ENCODE measurements at places on chromosomes 1 and 21. TPM values are rescaled to one million over a fixed set of nuclear protein-coding genes. Genes with fewer than 3 reads are reported as not detected.
A peak's percentile ranks its signal among the peaks of the same experiment; 100 is the strongest.

DNA sequence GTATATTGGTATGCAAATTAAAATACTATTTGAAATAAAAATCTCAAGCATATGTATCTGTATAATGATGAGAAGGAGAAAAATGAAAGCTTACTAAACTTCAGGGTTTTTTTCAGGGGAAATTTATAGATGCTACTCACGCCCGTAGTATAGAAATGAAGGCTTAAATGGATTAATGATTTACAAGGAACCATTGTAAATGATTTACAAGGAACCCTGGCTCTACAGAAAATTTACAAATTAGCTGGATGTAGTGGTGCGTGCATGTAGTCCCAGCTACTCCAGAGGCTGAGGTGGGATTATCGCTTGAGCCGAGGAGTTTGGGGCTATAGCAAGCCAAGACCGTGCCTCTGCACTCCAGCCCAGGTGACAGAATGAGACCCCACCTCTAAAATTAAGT lies 150.5 kb downstream of the PCBP3 start:
- no peak overlapping the region for H3K27ac ChIP-seq
- DNase-seq = no peak
- H3K4me1 ChIP-seq = no peaks in the 10 kb centered on the region
- no peaks in the 10 kb centered on the region for H3K36me3 ChIP-seq
- peaks cover 1% of the 10 kb centered on the region for H3K27me3 ChIP-seq

GRCh38 chr21:25456672-25457071 lies 150.6 kb downstream of the MRPL39 start:
- DNase-seq = no peak
- peak overlapping the region; percentile 35 for H3K4me3 ChIP-seq
- peaks cover 61% of the 10 kb centered on the region for H3K4me1 ChIP-seq
- no peaks in the 10 kb centered on the region for H3K27me3 ChIP-seq

DNA sequence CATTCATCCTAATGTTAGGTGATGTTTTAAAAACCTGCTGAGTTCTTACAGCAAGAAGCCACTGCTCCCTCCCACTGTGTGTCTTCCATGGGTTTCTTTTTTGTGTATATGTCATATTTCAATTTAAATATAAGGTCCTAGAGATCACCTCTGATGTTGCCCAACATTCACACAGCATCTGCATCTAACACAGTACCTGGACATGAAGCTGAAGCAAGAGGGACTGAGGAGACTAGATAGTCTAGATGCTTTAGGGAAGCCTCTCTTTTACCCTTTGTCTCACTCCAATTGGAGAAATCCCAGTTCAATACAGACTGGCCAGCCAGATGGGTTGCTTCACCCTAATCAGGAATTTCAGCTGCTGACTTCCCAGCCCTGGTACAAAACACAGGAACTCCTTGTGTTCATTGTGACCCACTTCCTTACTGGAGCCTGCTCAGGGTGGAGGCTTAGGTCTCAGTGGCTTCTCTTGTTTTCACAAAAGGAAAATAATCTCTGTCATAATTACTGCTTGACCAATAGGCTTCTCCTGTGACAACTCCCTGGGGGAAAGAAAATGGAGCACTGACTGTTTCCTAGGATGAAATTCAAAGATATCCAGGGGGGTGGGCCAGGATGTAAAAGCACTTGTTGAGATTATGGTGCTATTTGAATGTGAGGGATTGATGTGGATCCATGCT lies 17.3 kb downstream of the BTG2 start:
- no peak for DNase-seq
- H3K4me1 ChIP-seq = peaks cover 94% of the 10 kb centered on the region
- peak overlapping the region; percentile 96 for H3K27ac ChIP-seq
- no peaks in the 10 kb centered on the region for H3K27me3 ChIP-seq

- H3K27ac ChIP-seq = peak overlapping the region; percentile 97
- peaks cover 45% of the 10 kb centered on the region for H3K36me3 ChIP-seq
- peaks cover 49% of the 10 kb centered on the region for H3K4me1 ChIP-seq
- H3K4me3 ChIP-seq = peak overlapping the region; percentile 92
- peaks cover 2% of the 10 kb centered on the region for H3K27me3 ChIP-seq
Observed at GRCh38 chr1:28329395-28330153, 734 bp downstream of the MED18 start.

GRCh38 chr1:224498574-224499170 lies 64.1 kb upstream of the WDR26 start:
- no peaks in the 10 kb centered on the region for H3K27me3 ChIP-seq
- no peak for DNase-seq
- H3K27ac ChIP-seq = peak overlapping the region; percentile 72
- H3K4me1 ChIP-seq = peaks cover 29% of the 10 kb centered on the region
- H3K36me3 ChIP-seq = no peaks in the 10 kb centered on the region

DNA sequence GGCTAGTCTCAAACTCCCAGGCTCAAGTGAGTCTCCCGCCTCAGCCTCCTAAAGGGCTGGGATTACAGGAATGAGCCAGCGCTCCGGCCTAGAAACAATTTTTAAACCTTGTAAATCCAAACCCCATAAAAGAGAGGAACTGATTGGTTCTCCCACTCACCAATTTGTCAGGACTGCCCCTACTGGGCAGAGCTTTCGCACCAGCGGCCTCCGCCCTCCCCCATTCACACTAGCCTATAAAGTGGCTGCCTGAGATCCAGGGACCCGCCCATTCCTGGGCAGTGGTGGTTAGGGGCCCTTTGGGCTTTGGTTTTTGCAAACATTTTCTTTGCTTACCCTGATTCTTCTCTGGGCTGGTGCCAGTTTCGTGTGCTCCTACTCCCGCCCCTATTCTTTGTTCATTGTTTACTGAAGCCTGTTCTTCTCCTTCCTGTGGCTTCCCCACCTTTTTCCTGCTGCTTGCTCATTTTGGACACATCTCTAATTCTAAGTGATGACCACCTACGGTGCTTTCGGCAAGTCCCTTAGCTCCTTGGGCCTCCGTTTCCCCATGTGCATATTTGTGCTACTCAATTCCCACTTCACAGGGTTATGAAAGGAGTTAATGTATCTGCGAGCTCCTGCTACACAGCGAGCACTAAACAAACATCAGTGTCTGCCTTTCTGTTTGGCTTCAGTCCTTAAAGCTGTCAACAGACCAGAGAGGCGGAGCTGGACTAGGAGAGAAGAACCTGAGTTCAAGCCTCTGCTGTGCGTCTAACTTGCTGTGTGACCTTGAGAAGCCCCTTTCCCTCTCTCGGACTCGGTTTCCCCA lies 39.8 kb upstream of the CLIC4 start:
- H3K27ac ChIP-seq = peak overlapping the region; percentile 37
- no peaks in the 10 kb centered on the region for H3K36me3 ChIP-seq
- H3K27me3 ChIP-seq = no peaks in the 10 kb centered on the region
- H3K4me1 ChIP-seq = peaks cover 15% of the 10 kb centered on the region

GRCh38 chr1:60898413-60898812 lies 183.9 kb upstream of the NFIA start:
- H3K4me3 ChIP-seq = no peak overlapping the region
- H3K36me3 ChIP-seq = no peaks in the 10 kb centered on the region
- H3K27me3 ChIP-seq = no peaks in the 10 kb centered on the region
- H3K27ac ChIP-seq = no peak overlapping the region
- no peaks in the 10 kb centered on the region for H3K4me1 ChIP-seq

DNA sequence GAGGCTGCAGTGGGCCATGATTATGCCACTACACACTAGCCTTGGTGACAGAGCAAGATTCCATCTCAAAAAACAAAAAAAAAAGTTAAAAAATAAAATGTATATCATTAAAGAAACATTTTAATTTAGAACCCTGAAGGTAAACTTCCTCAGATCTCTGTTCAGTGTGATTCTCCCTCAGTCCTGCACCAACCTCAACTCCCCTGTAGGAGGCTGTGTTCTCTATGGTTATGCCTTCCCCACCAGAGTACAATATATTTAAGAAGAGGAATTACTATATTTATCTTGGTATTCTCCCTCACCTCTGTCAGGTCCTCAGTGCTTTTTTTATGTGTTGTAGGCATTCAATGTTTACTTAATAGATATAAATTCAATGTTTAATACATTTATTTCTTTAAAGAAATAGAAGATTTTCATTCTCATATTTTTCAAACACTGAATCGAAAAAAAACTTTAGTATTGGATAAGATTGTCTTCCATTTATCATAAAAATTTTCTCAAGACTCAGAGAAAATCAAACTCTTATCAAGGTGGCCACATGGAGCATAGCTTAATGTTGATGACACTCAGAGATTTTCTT lies 4.8 kb upstream of the LRRC8B start:
- H3K27ac ChIP-seq = no peak overlapping the region
- DNase-seq = no peak
- H3K4me1 ChIP-seq = peaks cover 20% of the 10 kb centered on the region

DNA sequence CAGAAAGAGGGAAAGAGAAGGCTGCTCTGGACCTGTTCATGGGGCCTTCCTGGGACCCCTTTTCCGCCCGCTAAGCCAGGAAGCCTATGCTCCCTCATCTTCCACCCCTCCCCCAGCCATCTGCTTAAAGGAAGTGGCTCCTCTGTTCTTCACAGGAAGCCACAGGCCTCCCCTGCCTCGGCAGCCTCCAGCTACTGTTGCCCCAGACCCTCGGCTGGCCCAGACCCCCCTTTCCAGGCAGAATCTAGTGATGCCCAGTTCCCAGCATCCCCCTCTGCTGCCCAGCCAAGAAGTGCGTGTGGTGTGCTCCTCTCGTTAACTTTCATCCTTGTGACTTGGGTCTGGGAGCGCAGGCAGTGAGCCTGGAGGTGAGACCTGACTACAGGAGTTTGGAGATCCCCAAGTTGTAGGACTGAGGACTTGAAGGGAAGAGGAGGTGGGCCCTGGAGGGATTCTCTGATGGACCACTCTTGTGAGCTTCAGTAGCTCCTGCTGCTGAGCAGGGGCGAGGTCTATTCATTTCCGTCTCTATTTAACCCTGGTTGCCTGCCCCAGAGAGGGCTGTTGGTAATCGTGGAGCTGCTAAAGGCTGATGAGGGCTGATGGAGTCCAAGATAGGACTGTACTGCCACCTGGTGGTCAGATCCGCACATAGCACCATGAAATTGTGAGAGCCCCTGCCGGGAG lies 9.1 kb downstream of the IFI6 start:
- peak; percentile 88 for DNase-seq
- H3K4me3 ChIP-seq = peak overlapping the region; percentile 72
- peaks cover 8% of the 10 kb centered on the region for H3K36me3 ChIP-seq
- no peaks in the 10 kb centered on the region for H3K27me3 ChIP-seq
- peak overlapping the region; percentile 100 for H3K27ac ChIP-seq
- peaks cover 51% of the 10 kb centered on the region for H3K4me1 ChIP-seq

GRCh38 chr1:186618401-186619170 lies 61.6 kb downstream of the PTGS2 start:
- no peak overlapping the region for H3K27ac ChIP-seq
- H3K4me1 ChIP-seq = peaks cover 16% of the 10 kb centered on the region
- H3K36me3 ChIP-seq = no peaks in the 10 kb centered on the region
- H3K4me3 ChIP-seq = peak overlapping the region; percentile 68

DNA sequence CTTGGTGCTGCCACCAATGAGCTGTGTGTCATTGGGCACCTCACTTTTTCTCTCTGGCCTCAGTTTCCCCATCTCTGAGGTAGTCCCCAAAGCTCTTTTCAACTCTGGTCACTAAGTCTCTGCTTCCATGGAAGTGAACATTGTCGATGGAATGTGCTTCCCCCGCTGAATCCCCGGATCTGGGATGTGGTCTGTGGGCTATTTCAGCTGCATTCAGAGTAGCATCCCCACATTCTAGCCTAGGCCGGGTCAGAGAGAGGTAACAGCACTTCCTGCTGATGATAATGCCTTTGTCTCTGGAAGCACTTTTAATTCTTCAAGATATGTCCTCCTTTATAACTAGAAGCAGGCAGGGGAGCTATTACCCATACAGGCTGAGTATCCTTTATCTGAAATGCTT lies 29.8 kb downstream of the RASSF5 start:
- H3K4me1 ChIP-seq = no peaks in the 10 kb centered on the region
- no peaks in the 10 kb centered on the region for H3K36me3 ChIP-seq
- no peak overlapping the region for H3K4me3 ChIP-seq
- no peak for DNase-seq

Gene OR10J1
- not detected for total RNA-seq

DNA sequence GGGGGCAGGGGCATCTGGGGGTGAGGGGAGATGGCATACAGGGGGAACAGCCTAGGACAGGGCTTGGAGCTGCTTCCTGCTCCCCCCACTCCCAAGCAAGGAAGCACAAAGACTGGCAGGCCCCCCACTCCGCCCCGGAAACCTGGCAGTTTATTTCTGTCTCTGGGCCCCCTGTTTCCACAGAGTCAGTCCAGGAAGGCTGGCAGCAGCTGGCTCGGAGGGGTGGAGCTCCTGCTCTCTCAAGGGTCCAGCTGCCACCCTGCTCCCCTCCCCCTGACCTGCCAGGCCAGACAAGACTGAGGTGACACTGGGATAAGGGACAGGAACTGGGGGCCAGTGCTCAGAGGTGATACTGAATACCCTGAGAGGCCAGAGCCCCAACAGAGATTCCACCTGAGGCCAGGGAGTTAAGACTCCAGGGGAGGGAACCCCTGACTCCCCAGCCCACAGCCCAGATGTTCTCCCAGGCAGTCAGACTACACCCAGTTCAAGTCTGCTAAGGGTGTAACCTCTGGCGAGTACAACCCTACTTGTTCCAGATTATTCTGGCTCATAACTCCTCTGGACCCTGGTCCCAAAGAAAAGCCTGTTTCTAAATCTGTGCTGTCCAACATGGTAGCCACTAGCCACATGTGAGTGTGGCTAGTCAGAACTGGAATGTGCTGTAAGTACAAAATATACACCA lies 26.3 kb downstream of the AHDC1 start:
- H3K4me1 ChIP-seq = peaks cover 27% of the 10 kb centered on the region
- no peak overlapping the region for H3K4me3 ChIP-seq
- DNase-seq = no peak

- H3K27me3 ChIP-seq = no peaks in the 10 kb centered on the region
- H3K36me3 ChIP-seq = no peaks in the 10 kb centered on the region
- no peaks in the 10 kb centered on the region for H3K4me1 ChIP-seq
- H3K27ac ChIP-seq = no peak overlapping the region
- H3K4me3 ChIP-seq = no peak overlapping the region
- DNase-seq = no peak
Observed at GRCh38 chr21:25005388-25005787, 601.9 kb downstream of the MRPL39 start.

- no peaks in the 10 kb centered on the region for H3K36me3 ChIP-seq
- H3K27me3 ChIP-seq = peaks cover 5% of the 10 kb centered on the region
- H3K4me3 ChIP-seq = no peak overlapping the region
Observed at GRCh38 chr1:17642943-17643342, 103.4 kb downstream of the ARHGEF10L start.

- H3K27me3 ChIP-seq = no peaks in the 10 kb centered on the region
- no peaks in the 10 kb centered on the region for H3K36me3 ChIP-seq
- no peak for DNase-seq
- no peak overlapping the region for H3K27ac ChIP-seq
- H3K4me1 ChIP-seq = no peaks in the 10 kb centered on the region
Observed at GRCh38 chr1:224749916-224750315, 133.8 kb downstream of the CNIH3 start.

- DNase-seq = no peak
- no peak overlapping the region for H3K4me3 ChIP-seq
- H3K36me3 ChIP-seq = peaks cover 74% of the 10 kb centered on the region
- H3K27me3 ChIP-seq = no peaks in the 10 kb centered on the region
Observed at GRCh38 chr1:223755432-223755792, 43.1 kb downstream of the CAPN2 start.
